ENCODE measurements at places on chromosomes 12 and 14.

DNA sequence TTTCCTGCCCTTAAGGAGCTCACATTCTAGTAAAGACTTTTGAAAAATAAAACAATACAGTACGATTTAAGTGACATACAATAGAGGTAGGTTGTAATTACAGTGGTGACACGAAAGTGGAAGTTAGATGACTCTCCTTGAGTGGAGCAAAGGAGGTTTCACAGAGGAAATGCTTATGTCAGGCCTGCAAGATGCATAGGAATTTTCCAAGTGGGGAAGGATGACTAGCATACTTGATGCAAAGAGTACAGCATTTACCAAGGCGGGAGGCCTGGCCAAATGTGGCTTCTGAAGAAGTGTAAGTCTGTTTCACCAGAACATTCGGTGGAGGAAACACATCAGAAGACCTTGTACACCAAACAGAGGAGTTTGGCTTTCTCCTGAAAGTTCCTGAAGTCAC, 55.2 kb downstream of the ERO1A start:
- DNase-seq = peak; percentile 13

DNA sequence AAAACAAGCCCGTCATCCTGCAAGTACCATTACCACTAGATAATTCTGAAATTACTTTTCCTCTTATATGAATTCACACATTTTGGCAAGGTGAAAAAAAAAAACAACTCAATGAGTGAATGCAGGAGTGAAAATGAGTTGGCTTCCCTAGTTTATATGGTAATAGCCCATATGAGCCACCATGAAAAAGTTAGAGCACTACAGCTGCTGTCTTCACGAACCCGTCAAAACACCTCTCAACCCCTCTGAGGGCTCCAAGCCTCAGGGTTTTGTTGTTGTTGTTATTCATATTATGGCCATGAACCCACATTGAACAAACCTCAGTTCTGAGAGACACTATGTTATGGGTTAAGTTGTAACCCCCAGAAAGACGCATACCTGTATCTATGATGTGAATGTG, 289.9 kb upstream of the CAND1 start:
- no peak for DNase-seq

GRCh38 chr14:81187832-81188522, 32.8 kb downstream of the GTF2A1 start:
- no peak for DNase-seq

DNA sequence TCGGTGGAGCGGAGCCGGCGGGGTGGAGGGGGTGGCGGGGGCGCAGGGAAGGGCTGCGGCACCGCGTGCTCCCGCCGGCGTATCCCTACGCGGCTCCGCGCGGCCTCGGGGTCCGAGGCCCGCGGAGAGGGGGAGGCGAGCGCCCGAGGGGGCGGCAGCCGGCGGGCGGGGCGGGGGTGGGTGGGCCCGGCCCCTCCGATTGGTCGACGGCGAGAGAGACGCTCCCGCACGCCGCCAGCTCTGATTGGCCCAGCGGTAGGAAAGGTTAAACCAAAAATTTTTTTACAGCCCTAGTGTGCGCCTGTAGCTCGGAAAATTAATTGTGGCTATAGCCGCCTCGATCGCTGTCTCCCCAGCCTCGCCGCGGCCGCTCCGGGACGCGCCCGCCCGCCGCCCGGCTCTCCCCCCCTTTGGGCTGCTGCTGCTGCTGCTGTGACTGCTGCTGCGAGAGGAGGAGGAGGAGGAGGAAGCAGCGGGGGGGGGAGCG, at the start of gene FOXG1:
TSS of gene FOXG1 (plus strand) at position 319 of the 487 bp plus-strand sequence. CDS start 493 bp downstream, outside the sequence.
- no peak for DNase-seq

DNA sequence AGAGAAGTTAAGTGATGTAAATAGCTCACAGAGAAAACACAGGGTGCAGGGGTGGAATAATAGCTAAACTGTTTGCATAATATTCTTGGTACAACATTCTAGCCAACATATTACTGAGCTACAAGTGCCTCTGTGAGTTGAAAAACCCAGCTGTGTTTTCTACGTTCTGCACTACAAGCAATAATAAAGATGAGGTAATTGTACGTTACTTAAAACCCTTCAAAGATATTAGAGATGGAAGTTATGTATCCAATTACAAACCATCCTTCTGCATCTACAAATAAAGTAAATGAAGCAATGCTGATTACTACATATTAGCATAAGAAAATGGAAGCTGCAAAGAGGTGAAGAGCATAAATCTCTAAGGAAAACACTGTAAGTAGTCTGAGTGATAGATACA, 271.4 kb downstream of the SSPN start:
- no peak for DNase-seq

- DNase-seq = peak; percentile 12
These were observed 21.9 kb upstream of the PTGR2 start for GRCh38 chr14:73829526-73830431.

DNA sequence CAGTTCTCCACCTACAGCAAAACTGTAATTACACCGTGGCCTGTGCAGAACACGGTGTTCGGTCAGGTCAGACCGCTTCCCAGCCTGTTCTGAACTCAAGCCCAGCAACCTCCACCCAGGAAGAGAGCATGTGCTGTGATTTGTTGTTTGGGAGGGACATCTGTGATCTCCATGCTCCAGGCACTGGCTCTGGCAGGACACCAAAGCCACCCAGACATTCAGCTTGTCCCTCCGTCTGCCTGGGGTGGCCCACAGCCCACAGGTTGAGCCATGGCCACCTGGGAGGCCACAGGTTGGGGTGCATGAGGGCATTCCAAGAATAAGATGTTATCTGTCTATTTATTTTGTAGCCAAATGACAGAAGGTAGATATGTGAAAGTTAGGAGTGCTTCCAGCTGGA, 1091.1 kb downstream of the VRK1 start:
- DNase-seq = no peak

- no peak for DNase-seq
These were observed 12.3 kb downstream of the KCTD10 start for GRCh38 chr12:109464642-109465351.

- no peak for DNase-seq
These were observed 31.2 kb downstream of the NUAK1 start for GRCh38 chr12:106107566-106107965.

DNA sequence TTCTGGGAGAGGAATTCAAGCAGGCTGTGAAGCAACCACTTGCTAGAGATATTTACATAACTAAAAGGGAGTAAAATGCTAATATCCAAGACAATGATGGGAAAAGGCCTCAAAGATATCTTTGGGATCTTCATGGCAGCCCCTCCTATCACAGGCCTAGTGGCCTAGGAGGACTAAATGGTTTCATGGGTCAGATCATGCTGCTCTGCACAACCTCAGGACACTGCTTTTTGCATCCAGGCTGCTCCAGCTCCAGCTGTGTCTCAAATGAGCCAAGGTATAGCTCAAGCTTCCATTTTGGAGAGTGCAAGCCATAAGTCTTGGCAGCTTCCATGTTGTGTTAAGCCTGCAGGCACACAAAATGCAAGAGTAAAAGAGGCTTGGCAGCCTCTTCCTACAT, 195.6 kb upstream of the SSTR1 start:
- no peak for DNase-seq

GRCh38 chr12:93191956-93192355, 185.8 kb upstream of the NUDT4 start:
- no peak for DNase-seq

DNA sequence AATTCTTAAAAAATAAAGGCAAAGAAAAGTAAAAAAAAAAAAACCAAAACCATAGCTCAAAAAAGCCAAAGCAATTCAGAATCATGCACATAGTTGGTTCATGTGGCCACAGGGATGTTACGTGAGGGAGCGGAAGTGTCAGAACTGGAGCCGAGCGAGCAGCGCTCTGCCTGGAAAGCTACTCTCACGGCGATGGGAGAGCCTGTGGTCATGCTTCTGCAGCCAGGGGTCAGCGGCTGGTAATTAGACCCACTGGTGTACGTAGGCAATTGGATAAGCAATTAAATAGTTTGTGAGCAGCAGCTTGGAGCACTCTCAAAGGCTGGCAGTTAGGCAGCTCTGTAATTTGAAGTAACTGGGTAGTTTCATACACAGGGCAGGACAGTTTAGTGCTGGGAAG, 58.1 kb downstream of the TRHDE start:
- no peak for DNase-seq

DNA sequence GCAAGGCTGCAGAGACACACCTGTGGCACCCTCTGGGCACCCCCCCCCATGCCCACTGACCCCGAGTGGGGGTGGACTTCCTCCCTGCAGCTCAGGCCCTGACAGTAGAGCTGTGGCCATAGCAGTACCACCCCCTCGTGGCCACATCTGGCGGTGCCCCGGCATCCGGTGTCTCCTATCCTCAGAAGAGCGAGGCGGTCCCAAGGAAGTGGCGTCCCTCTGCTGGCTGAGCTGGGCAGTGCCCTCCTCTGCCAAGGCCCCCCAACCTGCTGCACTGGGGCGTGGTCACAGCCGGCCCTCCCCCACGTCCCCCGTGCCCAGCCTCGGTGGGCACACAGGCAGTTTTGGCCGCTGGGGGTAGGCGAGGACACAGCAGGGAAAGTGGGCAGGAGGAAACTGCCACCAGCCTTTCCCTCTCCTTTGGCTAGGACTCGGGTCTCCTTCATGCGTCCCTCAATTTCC, 6.0 kb upstream of the SLC6A12 start:
- DNase-seq = peak; percentile 21

DNA sequence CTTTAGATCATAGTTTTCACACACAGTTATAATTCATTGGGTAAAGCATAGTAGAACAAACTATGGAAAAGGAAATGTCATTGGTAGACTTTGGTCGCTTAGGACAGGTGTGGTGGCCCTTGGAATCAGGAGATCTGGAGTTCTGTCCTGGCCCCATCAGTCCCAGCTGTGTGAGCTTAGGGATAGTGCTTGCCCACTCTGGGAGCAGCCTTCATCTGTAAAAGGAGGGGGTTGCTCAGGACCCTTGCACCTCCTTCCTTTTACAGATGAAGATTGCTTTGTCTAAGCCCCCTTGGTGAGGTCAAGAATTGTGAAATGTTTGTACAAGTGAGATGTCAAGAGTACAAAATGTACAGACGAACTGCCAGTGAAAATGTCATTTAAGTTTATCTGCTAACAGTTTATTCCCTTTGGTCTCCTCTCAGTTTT, 93.2 kb downstream of the BORCS5 start:
- DNase-seq = no peak

GRCh38 chr14:30177781-30178180, 250.1 kb upstream of the PRKD1 start:
- no peak for DNase-seq

GRCh38 chr14:55386037-55386808, 25.4 kb downstream of the ATG14 start:
- peak; percentile 15 for DNase-seq

DNA sequence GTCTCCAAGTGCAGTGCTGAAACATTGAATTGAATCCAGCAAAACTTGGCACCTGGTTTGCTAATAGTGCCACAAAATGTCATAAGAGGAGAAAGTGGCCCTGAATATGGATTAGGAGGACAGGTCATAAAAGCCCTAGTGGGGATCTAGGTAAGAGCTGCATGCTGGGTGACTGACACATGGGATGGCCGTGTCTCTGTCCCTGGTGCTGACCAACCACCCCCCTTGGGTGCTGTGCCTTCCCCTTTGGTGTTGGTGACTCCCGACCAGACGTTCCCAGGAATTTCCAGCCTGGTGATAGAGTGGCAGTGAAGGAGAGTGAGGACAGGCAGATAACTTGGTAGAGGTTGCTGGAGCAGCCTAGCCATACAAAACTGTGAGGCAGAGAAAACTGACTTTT, 142.8 kb downstream of the VRK1 start:
- DNase-seq = no peak

GRCh38 chr14:102020058-102020971, 55.9 kb downstream of the DYNC1H1 start:
- DNase-seq = no peak

GRCh38 chr14:68535404-68536017, 257.4 kb downstream of the ZFP36L1 start:
- DNase-seq = no peak
